Activated CD4-positive, CD25-positive, alpha-beta regulatory T cell treated with anti-CD3 and anti-CD28 coated beads, Interleukin-2, amount 50 U/mL, for 16 hours (primary cell): ENCODE measurements at places on chromosomes 5 and 9.

DNA sequence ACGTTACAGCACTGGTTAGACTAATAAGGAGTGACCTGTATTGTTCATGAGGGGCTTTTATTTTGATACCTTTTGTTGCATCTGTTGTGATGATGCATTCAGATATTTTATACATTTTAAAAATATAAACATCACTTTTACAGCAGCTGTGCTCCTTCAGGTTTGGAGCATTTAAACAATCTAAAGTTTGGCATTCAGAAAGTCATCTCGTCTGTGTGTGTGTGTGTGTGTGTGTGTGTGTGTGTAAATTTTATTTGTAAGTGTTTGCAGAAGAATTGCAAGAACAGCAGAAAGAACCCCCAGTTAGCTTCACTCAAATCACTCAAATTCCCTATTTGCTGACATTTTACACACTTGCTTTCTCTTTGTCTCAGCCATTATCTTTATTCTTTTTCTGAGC is 87.4 kb downstream of the ERCC6L2 start:
- DNase-seq: no peak

DNA sequence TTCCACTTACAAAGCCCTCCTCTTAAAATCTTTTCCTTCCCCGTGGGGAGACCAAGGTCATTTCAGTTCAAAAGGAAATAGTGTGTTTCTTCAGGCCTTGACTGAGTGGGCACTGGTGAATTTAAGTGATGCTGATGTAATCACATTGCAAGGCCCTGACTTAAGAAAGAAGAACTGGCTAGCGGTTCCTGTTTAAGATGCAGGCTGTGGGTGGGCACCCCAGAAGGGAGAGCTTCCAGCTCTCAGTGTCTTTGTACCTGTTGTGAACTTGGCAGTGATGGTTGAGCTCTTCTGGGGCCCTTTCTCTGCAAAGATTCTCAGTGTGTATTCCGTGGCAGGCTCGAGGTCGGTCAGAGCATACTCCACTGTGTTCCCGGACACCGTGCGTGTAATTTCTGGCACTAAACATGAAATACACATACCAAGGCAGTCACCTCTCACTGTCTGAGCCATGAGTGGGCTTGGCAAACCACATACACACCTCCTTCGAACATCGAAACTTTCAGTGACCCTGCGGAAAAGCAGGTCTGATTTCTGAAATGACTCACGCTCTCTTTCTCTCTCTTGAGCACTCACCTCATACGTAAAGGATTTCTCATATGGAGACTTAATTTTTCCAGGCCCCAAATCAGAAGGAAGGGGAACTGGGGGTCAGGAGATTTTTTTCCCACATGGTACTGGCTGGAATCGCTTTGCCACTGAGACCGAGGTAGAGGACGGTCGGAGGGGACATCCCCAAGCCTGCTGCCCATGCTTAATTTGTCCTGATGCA is 81.9 kb downstream of the TNC start:
- DNase-seq: no peak

DNA sequence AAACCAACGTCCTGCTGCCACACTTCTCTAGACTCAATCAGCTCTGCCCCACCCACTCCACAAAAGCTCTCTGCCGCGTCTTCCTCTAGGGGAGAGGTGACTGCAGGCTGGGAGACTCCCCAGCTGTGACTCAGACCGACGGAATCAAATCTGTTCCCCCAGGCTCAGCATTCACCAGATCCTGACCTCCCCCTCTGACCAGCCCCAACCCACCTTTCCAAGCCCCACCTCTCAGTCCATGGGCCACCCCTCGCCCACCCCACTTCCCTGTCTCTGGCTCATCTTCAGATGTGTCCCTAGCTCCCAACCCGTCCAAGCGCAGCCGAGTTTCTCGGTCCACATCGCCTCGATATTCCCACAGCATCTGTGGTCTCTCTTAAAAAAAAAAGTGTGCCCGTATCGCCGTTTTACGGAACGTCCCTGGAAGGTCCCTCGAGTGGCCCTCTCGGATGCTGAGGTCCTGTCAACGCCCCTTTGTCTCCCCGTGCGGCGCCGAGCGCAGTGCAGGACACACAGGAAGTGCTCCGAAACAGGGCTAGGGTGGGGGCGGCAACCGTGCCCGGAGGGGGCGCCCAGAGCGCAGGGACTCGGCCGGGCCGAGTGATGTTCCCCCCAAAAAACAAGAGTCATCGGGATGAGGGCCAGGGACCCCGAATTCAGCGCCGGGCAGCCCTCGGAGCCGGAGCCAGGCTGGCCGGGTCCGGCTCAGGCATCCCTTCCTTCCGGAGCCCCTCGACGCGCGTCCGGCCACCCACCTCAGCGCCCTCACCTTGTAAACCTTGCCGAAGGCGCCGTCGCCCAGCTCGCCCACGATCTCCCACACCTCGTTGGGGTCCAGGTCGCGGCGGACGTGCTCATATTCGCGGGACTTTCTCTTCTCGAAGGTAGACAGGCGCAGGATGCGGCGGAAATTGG is 649 bp downstream of the STK10 start:
- peak; percentile 47 for DNase-seq

- DNase-seq: no peak
Measured at GRCh38 chr9:113355040-113355596, 5.8 kb downstream of the BSPRY start.

DNA sequence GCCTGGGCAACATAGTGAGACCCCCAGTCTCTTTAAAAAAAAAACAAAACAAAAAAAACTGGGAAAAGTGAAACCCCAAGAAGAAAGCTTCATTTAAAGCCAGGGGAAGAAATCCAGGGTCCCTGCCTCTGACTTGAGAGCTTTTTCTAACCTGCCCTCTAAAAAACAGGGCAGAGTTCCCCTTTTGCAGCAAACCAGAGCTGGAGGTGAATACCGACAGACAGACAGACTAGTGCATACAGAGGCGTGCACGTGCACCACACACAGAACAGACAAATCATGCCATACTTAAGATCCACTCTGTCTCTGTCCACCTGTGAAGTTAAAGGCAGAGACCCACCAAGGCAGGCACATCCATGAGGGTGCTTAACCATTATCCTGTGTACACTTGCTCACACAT is 11.7 kb upstream of the AQP3 start:
- DNase-seq: no peak

DNA sequence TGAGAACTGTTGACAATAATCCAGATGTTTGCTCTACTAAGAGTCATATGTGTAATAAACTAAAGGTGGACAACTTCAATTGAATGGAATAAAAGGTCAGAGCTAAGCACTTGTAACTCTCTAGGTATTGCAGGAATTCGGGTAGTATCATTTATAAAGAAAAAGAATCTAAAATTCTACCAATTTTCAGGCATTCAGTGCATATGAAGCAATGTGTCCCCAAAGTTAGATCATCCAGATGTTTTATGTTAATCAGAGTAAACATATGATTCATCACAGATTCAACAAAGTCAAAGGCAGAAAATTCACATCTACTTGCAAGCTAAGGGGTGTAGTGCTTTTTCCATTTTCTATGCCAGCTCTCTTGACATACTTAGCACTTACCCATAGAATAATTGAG is 477.1 kb downstream of the PDE4D start:
- DNase-seq: no peak

DNA sequence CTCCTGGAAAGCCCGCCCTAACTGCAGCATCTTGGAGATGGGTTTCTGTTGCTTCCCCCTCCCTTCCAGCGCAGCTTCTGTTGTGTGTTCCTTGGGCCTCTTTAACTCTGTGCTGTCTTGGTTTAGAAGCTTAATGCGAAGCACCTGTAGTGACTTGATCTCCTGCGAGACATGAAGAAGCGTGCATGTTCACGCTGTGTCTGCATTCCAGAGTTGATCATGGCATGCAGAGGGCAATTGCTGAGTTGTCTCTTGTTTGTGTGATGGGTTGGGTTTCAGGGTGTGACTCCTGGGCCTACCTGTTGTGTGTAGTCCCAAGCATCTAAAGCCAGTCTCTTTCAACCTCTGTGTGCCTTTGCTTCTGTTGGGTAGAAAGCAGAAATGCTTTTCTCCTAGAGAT is 155.6 kb downstream of the SMARCA2 start:
- DNase-seq: no peak

DNA sequence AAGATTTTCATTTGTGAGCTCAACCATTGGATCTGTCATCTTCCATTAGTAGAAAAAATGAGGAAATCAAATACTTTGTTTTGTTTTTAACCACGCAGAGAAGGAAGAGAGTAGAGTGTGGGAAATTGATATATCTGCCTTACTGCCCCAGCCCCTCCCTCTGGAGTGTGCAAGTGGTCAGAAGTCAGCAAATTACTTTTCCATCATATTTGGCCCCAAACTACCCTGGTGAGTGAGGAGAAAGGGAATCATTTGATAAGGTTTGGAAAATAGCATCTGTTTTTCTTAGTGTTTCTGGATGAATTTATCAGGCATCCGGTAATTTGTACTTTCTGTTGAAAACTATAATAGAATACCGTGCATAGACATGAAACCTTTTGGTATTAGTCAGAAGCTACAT is 327.4 kb downstream of the MARCHF11 start:
- no peak for DNase-seq

GRCh38 chr9:132631280-132631679 is 38.5 kb downstream of the DDX31 start:
- DNase-seq: no peak

- no peak for DNase-seq
Measured at GRCh38 chr9:120630333-120630732, 50.4 kb upstream of the CDK5RAP2 start.

- no peak for DNase-seq
Measured at GRCh38 chr5:154356020-154356655, 89.7 kb upstream of the SAP30L start.

DNA sequence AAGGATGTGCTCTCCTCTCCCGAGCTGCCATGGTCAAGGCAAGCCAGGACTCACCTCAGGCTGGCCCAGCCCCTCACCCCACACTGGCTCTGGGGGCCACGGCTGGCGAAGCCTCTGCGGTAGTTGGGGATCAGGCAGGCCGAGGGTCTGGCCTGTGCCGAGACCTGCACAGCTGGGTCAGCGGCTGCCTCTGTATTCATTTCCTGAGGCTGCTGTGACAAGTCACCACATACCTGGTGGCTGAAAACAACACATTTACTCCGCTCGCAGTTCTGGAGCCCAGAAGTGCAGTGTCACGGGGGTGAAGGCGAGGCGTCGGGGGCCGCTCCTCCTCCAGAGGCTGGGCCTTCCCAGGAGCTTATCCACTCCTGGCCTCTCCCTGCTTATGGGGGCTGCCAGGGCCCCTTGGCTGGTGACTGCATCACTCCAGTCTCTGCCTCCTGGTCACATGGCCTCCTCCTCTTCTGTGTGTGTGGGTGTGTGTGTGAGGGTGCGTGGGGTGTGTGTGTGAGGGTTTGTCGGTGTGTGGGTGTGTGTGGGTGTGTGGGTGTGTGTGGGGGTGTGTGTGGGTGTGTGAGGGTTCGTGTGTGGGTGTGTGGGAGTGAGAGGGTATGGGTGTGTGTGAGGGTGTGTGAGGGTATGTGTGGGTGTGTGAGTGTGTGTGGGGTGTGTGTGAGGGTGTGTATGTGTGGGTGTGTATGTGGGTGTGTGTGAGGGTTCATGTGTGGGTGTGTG is 3.2 kb upstream of the SCGB3A1 start:
- DNase-seq: no peak

DNA sequence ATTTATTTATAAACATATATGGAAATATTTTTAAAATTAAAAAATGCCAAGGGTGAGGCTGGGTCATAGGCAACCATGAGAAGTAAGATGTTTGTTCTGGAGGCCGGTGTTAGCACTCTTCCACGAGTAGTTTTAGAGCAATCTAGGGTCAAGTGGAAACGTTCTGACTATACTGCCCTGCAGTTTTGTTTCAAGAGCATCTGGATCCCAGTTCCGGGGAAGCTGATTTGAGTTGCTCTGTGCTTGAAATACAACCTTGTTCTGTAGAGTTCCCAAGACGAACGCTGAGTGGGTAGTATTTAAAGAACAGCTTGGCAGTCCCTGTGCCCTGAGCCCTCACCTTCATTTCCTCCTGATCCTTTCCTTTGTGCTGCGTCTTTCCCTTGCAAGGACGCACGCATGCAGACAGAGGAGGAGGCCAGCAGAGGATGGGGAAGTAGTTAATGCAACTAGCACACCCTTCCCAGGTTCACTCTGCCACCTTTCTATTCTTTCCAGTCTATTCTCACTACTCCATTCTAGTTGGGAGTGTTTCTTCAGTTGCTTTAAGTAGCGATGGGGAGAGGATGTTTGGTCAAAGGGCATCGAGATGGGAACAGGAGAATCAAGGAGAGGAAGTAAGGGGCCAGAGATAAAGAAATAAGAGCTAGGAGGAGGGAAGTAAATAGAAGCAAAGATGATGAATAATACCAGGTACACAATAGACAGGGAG is 68.3 kb upstream of the ZSWIM6 start:
- DNase-seq: no peak

- DNase-seq: no peak
Measured at GRCh38 chr5:128083811-128084227, 253 bp downstream of the SLC12A2 start.

- DNase-seq: no peak
Measured at GRCh38 chr9:108937561-108938305, 3.5 kb downstream of the ABITRAM start.

DNA sequence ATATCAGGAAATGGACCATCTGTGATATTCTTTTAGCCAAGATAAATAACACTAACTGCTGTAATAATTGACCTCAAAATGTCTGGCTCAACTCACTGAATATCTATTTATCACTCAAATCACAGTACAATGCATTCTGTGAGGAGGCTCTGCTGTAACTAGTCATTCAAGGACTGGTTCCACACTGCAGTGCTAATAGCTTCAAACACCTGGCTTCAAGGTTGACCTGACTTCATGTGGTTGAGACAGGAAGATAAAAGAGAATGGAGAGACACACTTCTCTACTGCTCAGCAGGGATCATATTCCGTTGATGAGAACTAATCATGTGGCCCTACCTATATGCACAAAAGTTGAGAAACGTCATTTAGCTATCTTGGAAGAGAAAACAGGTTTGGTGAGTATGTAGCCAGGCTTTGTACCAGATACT is 3.4 kb upstream of the RHOBTB3 start:
- no peak for DNase-seq

GRCh38 chr5:115736004-115736689 is 80.3 kb downstream of the CDO1 start:
- DNase-seq: no peak

GRCh38 chr9:131803758-131804411 is 64.0 kb upstream of the RAPGEF1 start:
- DNase-seq: no peak

- no peak for DNase-seq
Measured at GRCh38 chr9:75500479-75500878, 390.0 kb upstream of the PCSK5 start.
